ENCODE measurements at places on chromosomes 16 and 17.

- DNase-seq, result peak; percentile 71
Measured at GRCh38 chr17:45261577-45262515, at the start of gene SPATA32. SPATA32 (minus strand) TSS chr17:45262094; CDS start chr17:45262016, 78 bp downstream.

DNA sequence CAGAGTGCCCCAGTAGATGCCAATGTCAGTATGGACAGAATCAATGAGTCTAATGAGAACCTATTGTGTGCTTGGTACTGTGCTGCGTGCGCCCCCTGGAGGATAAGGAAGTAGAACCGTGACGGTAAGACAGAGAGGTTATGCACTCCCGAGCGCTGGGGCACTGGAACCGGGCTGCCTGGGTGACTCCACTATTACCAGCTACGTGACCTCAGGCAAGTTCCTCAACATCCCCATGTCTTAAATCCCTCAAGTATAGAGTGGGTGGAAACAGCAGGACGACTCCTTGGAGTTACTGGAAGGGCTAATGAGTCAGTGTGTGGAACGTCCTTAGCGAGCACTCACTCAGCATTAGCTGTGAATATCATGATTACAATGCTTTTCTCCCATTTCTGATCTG is 16.2 kb downstream of the CHST4 start:
- DNase-seq, result peak; percentile 81

DNA sequence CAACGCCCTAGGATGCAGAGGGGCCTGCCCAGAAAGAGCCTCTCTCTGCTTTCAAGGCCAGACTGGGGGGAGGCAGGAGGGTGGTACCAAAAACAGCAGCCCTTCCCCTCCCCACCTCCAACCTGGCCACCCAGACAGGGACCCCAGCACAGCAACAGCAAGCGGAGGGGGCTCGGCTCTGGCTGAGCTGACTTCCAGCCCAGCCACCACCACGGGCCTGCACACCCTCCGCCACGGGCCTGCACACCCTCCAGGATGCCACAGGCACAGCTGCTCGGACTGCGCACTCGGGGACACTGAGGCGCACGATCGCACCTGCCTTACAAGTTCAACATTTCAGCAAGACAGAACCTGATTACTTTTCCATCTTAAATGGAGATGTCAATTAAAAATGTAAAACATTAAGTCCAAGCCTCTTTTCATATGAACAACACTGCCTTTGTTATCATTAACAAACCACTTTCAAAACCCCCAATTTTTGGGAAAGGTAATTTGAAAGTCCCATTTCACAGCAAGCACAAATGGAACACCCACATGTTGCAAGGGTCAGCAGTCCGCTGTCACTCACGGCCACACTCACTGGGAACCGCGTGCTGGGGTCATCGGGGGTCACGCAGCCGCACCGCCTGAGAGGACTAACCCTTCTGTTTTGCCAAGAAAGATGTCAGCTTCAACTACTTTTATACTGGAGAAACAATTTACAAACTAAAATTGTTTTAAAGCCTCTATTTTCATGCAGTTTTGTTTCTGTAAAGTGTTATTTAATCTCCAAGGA is 76.4 kb downstream of the ANKRD11 start:
- no peak for DNase-seq

GRCh38 chr16:47905771-47906170 is 250.0 kb downstream of the ABCC12 start:
- no peak for DNase-seq

GRCh38 chr17:67110619-67111018 is 66.3 kb downstream of the CACNG1 start:
- DNase-seq, result no peak

GRCh38 chr17:63455417-63455816 is 9.3 kb upstream of the CYB561 start:
- no peak for DNase-seq

GRCh38 chr16:66367968-66368891 is 1.7 kb downstream of the CDH5 start:
- DNase-seq, result no peak

DNA sequence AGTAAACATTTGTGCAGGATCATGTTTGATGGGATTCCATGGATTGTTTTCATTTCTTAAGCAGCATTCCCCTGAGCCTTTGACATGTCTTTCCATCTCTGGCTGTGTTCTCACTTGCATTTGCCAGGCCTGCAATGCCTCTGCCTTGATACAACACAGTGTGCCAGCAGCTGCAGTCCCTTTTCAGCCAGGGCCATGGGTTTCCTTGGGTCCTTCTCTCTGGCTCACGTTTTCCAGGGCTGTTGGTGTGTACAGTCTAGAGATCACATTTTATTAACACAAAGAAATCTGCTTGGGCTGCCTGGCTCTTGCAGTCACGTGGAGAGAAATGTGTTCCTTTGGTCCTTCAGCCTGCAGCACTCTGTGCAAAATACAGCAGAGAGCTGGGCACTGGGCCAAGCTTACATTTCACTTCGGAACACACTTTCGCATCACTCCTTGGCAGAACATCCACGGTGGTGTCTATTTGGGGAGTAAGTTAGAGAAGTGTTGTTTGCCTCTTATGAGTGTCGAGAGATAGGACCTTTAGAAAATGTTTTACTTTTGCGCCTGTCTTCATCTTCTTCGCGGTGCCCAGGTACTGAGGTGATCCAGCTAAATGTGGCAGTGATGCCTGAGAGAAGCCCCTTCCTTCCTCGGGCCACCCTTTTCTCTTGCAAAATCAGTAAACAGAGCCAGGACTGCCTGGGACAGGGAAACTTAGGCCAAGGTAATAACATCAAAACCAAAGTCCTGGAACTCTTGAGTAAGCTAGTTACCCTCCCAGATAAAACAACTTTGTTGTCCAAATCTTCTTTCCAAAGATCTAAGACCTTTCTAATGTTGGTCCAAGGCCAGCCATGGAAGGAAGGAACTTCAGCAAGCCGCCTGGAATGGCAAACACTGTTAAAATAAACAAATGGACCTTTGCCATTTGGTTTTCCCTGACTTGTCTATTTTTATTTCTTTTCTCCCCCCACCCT is 20.9 kb downstream of the HLF start:
- DNase-seq, result no peak

DNA sequence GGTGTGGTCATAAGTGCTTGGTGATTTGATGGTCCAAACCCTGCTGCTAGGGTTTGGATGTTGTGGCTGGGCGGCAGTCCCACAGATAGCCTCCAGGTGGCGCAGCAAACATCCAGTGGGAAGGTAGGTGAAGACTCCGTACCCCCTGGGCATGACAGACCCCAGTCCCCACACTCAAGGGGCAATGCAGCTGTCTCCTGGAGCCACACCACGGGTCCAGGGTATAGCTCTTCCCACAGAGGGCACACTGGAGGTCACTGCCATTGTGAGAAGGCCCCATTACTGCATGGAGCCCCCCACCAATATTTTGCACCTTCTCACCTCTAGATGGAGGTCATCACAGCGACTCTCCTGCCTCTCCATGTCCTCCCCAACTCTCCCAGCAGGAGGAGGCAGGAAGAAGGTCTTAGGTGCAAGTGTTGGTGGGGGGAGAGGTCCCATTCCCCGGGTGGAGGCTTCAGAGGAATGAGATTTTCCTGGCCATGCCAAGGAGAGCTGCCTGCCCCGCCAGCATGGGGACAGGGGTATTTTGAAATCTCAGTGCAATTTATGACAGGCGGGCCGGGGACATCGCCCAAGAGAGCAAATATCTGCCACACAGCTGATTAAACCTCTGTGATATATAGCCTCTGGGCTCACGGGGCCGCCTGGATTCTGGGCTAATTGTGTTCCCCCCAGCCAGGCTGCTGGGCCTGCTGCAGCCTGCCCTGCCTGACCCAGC is 17.1 kb upstream of the C17orf113 start:
- DNase-seq, result peak; percentile 65

DNA sequence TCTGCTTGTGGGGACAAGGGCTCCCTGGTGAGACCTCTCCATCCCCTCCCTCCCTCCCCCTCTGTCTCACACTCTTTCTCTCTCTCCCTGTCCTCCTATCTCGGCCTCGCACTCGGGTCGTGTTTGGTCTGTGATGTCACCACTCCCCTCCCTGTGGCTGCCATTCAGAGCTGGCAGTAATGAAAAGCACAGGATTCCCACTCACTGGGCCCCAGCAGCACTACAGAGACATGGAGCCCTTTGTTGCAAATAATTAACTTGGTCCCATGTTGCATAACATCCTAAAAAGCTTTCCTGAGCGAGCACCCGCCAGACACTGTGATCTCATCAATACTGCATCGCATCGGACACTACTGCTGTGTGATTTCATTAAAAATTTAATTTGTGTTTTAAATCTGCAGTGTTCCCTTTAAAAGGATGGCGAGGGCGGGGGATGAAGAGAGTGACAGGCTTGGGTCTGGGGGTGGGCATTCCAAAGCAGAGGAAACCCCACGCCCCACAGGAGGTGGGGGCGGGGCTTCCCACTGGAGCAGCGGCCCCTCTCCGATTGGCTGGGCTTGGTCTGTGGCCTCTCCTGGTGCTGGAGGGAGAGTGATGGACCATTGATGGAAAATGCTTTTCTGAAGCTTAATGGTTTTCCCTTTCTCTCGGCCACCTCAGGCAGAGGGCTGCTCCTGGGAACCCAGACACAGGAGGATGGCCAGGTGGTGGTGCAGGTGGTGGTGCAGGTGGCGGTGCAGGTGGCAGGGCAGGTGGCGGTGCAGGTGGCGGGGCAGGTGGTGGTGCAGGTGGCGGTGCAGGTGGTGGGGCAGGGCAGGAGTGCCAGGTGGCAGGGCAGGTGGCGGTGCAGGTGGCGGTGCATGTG is 15.3 kb upstream of the NPTX1 start:
- DNase-seq, result no peak

- DNase-seq, result no peak
Measured at GRCh38 chr17:38575781-38576180, 30.0 kb downstream of the SRCIN1 start.

DNA sequence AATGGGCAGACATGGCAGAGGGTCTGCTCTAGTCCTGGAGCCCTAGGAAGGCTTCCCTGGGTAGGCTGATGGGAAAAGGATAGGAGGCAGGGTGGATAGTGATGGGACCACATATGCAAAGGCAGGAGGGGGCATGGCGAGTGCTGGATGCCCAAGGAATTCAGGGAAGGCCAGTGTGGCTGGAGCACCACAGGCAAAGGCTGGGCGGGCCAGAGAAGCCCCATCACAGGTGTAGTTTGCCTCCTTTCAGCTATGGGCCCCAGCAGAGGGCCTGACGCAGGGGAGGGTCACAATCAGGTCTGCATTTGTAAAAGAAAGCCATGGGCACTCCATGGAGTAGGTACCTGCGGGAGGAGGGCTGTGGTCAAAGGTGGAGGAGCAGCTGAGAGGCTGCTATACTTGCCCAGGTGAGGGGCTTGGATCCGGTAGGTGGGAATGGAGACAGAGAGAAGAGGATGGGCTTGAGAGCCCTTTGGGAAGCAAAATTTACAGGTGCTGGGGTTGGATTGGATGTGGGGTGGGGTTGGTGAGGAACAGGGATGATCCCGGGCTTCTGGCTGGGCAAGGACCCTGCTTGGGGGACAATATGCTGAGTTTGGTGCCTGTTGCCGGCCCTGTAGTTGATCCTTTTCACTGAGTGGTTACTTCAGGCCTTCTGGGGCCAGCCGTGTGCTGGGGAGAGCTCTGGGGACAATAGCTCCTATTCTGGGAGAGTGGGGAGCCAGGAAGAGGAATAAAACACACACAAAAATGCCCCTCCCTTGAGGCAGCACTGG is 6.5 kb upstream of the COL1A1 start:
- DNase-seq, result no peak

DNA sequence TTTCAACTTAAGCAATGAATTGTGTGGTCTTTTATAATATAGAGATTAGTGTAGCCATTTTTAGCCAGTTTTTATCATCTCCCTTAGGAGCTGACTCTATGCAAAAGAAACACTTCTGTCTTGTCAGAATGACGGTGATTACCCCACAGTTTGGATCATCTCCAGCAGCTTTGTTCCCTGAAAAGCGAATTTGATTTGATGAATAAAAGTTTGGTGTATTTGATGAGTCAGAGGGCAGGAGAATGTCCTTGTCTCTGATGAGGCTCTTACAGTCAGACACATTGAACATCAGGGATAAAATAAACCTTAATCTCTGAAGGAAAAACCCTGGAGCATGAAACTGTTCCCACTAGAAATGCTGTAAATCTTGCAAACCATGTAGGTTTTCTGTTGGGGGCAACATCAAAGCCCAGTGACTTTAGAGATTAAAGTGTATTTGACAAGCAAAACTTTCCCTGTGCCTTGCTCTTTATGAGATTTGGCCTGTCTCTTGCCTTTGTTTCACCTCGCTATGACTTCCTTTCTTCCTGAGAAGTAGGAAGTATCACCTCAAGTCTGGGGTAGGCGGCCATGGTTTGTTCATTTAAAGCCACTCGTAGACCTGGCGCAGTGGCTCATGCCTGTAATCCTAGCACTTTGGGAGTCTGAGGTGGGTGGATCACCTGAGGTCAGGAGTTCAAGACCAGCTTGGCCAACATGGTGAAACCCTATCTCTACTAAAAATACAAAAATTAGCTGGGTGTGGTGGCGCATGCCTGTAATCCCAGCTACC is 209.3 kb downstream of the FTO start:
- DNase-seq, result no peak

DNA sequence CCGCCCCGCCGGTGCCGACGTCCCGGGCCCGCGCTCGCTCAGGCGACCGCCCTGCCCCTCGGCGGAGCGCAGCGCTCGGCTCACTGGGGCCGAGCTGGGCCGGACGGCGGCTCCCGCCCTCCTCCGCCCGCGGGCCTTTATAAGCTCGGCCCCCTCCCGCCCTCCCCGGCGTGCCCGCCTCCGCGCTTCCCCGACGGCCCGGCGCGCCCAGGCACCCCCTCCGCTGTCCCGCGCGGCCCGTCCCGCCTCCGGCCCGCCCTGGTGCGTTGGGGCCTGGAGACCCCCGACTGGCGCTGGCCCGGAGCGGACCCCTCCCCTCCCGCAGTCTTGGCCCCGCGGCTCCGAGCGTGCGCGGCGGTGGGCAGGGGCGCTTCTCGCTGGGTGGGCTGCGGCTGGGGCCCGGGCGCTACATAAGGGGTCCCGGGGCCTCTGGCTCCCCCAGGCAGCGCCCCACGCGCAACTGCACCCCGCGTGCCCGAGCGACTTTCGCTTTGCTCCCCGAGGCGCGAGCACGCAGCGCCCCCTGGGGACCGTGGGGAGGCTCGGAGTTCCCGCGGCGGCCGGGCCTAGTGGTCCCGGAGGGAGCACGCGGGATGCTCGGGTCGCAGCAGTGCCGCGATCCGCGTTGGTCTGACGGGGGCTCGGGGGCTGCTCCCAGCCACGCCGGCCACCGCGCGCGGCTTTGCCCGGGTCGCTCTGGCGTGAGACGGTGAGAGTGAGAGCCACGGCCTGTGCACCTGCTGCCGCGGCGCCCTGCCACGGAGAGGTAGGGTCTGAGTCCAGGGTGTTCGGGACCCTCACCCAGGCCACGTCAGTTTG is at the start of gene PIEZO1:
TSS of gene PIEZO1 (minus strand) at position 115 of the 819 bp plus-strand sequence. CDS start 256 bp downstream, outside the sequence.
- DNase-seq, result peak; percentile 80

DNA sequence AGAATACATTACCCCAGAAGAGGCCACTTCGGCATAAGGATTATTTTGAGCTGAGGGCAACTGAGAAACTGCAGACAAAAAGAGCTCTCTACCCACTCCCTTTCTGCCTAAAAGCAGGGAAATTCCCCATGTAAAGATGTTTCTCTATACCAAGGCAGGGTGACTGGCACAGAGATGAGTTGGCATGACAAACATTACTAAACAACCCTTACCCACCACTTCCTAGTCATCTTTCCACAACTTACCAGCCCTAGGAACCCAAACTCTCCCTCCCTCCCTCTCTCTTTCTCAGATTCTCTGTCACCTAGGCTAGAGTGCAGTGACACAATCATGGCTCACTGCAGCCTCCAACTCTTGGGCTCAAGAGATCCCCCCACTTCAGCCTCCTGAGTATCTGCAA is 68.6 kb downstream of the EMP2 start:
- DNase-seq, result peak; percentile 14

Data from GM12865 (cell line).